ENCODE measurements at places on chromosomes 1 and 21.

DNA sequence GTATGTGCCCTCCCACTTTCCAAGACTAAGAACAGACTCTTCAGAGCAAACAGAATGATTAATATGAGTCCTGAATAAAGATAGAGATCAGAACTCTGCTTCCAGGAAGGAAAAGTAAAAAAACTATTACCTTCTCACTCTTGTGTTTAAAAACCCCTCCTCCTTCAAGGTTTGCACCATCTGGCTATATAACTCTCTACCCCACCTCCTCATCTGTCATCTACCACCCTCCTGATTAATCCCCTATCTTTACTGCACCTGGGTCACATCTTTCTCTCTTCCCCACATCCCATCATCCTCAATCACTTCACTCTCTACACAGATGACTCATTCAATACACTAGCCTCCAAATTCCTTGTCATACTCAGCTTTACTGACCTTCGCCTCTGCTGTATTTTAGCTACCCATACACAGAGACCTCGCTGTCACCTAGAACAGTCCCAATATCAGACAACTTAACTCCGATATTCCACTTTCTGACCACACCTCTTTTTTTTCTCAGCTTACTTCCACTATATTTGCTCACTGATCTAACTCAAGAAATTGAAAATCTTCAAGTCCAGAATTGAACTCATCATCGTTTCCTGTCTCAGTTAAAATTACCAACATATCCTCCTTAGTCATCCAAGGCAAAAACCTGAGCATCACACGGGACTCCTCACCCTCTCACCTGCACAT lies 3.7 kb downstream of the SCMH1 start:
- DNase-seq: no peak

DNA sequence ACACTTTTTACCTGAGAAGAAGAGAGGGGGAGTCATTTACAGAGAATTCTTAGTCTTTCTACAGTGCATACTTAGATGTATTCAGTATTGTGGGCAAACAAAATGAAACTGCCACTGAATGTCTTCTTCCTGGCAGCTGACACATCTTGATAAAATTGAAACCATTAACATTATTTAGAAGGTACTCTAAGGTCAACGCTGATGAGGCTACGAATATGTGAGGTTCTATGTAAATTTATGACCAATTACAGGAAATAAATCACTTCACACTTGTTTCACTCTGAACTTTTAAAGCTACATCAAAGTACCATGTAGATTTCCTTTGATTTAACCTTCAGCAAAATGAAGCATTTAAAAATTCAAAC lies 51.3 kb upstream of the GFI1 start:
- DNase-seq: no peak

- DNase-seq: no peak
Observed at GRCh38 chr1:219676012-219676765, 63.3 kb upstream of the ZC3H11B start.

GRCh38 chr21:46394595-46395104 lies 64.0 kb upstream of the DIP2A start:
- no peak for DNase-seq

GRCh38 chr1:180181048-180181447 lies 26.4 kb downstream of the QSOX1 start:
- no peak for DNase-seq

- no peak for DNase-seq
Observed at GRCh38 chr1:227234998-227235405, 83.3 kb downstream of the CDC42BPA start.

- no peak for DNase-seq
Observed at GRCh38 chr1:53468374-53468773, 9.2 kb downstream of the DMRTB1 start.

DNA sequence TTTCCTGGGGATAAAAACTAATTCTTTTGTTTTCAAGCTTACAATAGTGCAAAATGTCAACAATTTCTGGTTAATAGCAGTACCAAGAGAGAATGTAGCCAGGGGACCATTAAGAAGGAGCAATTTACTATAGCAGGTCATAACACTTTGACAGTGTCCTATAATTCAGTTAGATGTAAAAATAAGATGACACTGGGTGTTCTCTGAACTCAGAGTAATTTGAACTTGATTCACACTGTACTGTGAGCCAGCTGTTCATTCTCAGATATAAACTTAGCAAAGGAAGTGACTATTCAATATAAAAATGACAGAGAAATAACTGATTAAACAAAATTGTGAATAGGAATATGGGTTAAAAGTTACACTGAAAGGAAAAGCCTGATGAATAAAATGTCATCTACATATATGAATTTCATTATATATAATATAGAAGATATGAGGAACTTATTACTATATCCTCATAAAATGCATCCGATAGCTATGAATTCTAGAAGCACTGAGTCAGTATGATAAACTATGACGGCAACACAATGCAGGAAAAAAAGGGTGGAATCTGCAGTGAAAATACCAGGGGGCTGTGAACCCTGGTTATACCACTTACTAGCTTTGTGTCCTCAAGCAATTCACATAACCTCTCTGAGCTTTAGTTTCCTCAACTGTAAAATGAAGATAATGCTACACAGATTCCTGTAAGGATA lies 135.9 kb downstream of the ACBD6 start:
- no peak for DNase-seq

Data from dorsolateral prefrontal cortex (tissue), 122 donors.